Activated naive CD8-positive, alpha-beta T cell treated with anti-CD3 and anti-CD28 coated beads for 36 hours (primary cell): ENCODE measurements at places on chromosomes 3 and 15. TPM values are rescaled to one million over a fixed set of nuclear protein-coding genes. Genes with fewer than 3 reads are reported as not detected.

The TMEM158 gene
- total RNA-seq: 0.12 TPM

The P2RY12 gene
- total RNA-seq: not detected

The HSPBAP1 gene
- 6.0 TPM for total RNA-seq

The NDN gene
- total RNA-seq: 3.5 TPM

The RHOV gene
- total RNA-seq: 0.50 TPM

The SLCO2A1 gene
- total RNA-seq: 0.08 TPM

The GASK1A gene
- not detected for total RNA-seq

The HTR3E gene
- not detected for total RNA-seq

The TGFBR2 gene
- total RNA-seq: 65.1 TPM

The ROBO1 gene
- 13.8 TPM for total RNA-seq

The FBXW12 gene
- total RNA-seq: not detected

The C3orf80 gene
- total RNA-seq: not detected

The TRIM71 gene
- total RNA-seq: 0.14 TPM

The FBXL2 gene
- total RNA-seq: not detected

The SH2D7 gene
- total RNA-seq: not detected

The RYR3 gene
- not detected for total RNA-seq

The TMED3 gene
- total RNA-seq: 43.7 TPM

The GPR171 gene
- 134 TPM for total RNA-seq

The GOLGA6L10 gene
- total RNA-seq: 1.1 TPM

The CNTN4 gene
- total RNA-seq: not detected

The TIGIT gene
- total RNA-seq: 12.9 TPM

The CSTA gene
- total RNA-seq: not detected

The UBXN7 gene
- total RNA-seq: 57.5 TPM

The LYZL4 gene
- total RNA-seq: not detected

The SEMA3G gene
- 0.19 TPM for total RNA-seq

The MPI gene
- 71.4 TPM for total RNA-seq

The NCEH1 gene
- total RNA-seq: 6.4 TPM

The CCR8 gene
- not detected for total RNA-seq

The CNOT10 gene
- 74.0 TPM for total RNA-seq

The THRB gene
- not detected for total RNA-seq

The FEZF2 gene
- not detected for total RNA-seq

The MCF2L2 gene
- 2.2 TPM for total RNA-seq

The GRK7 gene
- total RNA-seq: not detected

The DMXL2 gene
- total RNA-seq: 5.7 TPM

The CTDSPL2 gene
- 85.4 TPM for total RNA-seq

The BNC1 gene
- total RNA-seq: not detected

The PRSS50 gene
- total RNA-seq: not detected

The PRTG gene
- total RNA-seq: not detected

The CCDC80 gene
- not detected for total RNA-seq

The TNNC1 gene
- 4.2 TPM for total RNA-seq

The PRICKLE2 gene
- total RNA-seq: not detected

The GOLGA8G gene
- not detected for total RNA-seq

The GATM gene
- 4.9 TPM for total RNA-seq

The NEO1 gene
- 4.7 TPM for total RNA-seq

The COL6A6 gene
- not detected for total RNA-seq

The CADM2 gene
- 0.21 TPM for total RNA-seq

The PLSCR5 gene
- total RNA-seq: not detected

The SERPINI1 gene
- total RNA-seq: 1.1 TPM

The GPR62 gene
- total RNA-seq: not detected

The CPNE4 gene
- not detected for total RNA-seq

The LARP6 gene
- 1.9 TPM for total RNA-seq

The GOLGA6L7 gene
- not detected for total RNA-seq

The FETUB gene
- total RNA-seq: not detected

The HACD2 gene
- total RNA-seq: 31.0 TPM

The ADIPOQ gene
- not detected for total RNA-seq

The SLC27A2 gene
- total RNA-seq: 15.0 TPM

The ZNF80 gene
- total RNA-seq: 0.82 TPM

The FOXB1 gene
- 0.29 TPM for total RNA-seq

The EPHA6 gene
- not detected for total RNA-seq
